HFFc6 (cell line): ENCODE measurements at places on chromosomes 16 and 17. TPM values are rescaled to one million over a fixed set of nuclear protein-coding genes. Genes with fewer than 3 reads are reported as not detected.

PRR35 gene
- total RNA-seq, result not detected in 3 replicates

DNA sequence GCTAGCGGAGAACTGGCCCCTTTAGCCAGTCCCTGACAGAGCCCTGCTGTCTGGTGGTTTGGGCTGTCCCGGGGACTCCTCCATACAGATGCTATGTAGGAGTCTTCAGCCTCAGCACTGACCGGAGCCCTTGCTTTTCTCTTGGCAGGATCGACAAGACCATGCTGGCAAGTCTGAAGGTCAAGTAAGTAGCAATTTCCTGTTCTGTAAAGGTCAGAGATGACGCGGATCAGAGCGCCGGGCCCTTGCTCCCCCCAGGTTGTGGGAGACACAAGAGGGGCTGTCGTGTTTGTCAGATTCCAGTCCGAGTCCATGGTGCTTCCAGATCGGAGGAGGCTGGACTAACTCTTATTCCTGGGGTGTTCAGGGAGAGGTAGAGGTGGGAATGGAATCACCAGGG, 4.1 kb downstream of the RAP1GAP2 start:
- no peak for DNase-seq

GRCh38 chr16:23969468-23970297, 133.9 kb downstream of the PRKCB start:
- DNase-seq, result no peak

- DNase-seq, result no peak
Observed at GRCh38 chr16:79757968-79758367, 157.4 kb upstream of the MAF start.

GRAPL gene
- total RNA-seq, result not detected in 3 replicates

DNA sequence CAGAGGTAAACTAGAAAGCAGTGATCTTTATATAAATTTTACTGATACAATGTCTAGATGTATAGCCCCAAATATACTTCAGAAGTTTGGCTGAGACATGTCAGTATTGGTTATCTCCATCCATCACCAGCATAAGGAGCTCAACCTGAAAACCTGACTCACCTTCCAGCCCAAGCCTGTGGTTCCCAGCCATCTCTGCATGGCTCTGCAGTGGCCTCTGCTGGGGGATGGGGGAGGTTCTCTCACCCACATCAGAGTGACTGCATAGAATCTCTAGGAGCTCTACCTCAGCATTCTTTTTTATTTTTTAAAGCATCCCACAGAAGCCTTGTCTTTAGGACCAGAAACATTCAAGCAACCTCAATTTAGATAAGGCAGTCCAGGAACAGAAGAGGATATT, 27.3 kb downstream of the USP7 start:
- DNase-seq, result peak; percentile 31

ALOX15B gene
- not detected in 3 replicates for total RNA-seq

DNA sequence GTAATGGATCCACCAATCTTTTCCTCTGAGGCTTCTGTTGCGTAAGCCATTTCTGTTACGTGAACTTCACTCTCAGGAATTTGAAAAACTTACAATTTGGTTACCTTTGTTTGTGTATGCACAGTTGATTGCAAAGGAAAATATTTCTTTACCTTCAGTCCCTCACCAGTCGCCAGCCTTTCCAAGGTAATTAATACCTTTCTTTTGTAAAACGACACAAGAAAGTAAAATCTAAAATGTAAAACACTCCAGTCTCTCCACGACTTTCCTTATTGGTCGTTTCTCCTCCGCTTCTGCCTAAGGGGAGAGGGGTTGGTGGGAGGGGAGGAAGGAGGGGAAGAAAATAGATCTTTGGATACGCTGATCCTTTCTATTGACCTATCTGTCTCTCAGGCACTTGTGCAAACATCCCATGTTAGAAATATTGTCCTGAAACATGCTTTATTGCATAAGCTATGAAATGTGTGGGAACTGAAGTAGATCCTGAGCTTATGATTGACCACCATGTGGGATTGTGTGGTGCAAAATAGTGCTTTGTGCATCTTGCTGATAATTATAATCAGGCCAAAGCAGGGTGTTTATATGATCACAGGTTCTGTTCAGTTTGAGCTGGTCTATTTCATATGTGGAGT, 32.4 kb upstream of the EFCAB13 start:
- DNase-seq, result no peak

ABCC3 gene
- 20.3 to 22.2 TPM (median 20.7 TPM) in 3 replicates for total RNA-seq

SDK2 gene
- not detected in 3 replicates for total RNA-seq

DNA sequence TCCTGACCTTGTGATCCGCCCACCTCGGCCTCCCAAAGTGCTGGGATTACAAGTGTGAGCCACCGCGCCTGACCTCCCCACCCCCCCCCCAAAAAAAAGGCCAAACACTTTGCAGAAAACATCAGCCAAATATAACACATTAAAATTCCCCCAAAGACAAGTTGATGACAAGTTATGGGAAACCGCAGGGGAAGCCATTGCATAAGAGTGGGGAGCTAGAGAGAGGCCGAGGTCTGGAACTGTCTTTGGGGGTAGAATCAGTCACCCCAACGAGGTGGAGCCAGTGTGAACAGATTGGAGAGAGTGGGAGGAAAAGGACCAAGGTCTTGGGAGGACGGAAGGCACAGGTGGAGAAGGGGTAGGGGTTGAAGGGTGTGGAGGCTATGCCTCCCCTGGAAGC, 2.8 kb downstream of the DRC3 start:
- no peak for DNase-seq

DNA sequence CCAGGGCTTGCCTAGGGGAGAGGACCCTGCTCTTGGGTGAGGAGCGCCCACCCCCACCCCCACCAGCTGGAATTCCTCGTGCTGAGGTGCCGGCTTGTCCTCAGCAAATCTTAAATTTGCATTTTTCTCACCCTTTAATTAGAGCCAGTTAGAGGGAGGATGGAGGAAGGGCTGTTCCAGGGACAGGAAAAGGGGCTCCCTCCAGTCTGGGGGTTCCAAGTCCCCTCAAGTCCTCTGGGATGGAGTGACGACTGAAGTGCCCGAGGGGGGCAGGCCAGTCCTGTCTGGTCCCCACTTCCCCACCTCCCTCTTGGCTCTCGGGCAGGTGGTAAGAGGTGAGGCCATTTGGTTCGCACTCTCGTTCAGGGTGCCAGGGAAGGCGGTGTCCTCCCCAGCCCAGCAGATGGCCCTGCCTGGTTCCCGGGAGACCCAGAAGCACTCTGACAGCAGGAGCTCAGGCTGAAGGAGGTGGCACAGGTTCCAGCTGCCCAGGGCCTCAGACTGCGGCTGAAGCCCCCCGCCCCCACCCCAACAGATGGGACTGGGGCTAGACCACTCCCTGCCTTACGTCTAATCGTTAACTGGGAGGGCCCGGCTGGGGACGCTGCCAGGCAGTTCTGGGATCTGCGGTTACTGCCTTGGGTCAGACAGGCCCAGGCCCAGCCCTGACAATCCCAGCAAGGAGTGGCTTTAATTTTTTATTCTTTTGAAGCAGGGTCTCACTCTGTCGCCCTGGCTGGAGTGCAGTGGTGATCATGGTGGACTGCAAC, 2.2 kb downstream of the RAB26 start:
- no peak for DNase-seq

SEBOX gene
- not detected in 3 replicates for total RNA-seq

DNA sequence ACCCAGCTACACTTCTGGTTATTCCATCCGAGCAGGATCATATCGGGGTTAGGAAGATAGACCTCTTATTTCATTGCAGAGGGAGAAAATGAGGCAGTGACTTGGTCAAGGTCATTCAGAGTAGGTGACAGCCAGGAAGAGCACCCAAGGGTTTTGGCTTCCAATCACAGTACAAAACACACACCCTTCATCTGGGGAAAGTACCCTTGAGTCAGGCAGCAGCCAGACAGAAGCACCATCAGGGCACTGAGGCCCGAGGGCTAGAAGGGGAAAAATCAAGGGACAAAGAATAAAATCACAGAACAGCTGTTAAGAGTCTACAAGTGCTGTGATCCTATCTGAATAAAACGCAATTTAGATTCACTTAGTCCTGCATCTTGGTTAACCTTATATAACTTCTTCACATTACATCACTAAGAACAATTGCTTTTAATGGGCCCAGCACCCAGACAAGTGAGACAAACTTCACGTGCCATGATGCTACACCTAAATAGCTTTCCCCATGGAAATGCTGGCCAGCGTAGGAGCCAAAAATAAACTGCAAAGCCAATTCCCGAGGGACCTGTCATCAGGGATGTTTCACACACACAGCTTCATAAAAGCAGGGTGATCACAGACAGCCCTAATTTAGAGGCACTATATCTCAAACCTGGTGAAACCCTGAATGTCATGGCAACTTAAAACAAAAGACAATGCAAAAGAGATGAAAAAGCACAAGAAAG, 4.9 kb downstream of the UBE2O start:
- DNase-seq, result peak; percentile 60

CD300LB gene
- total RNA-seq, result not detected in 3 replicates

DNA sequence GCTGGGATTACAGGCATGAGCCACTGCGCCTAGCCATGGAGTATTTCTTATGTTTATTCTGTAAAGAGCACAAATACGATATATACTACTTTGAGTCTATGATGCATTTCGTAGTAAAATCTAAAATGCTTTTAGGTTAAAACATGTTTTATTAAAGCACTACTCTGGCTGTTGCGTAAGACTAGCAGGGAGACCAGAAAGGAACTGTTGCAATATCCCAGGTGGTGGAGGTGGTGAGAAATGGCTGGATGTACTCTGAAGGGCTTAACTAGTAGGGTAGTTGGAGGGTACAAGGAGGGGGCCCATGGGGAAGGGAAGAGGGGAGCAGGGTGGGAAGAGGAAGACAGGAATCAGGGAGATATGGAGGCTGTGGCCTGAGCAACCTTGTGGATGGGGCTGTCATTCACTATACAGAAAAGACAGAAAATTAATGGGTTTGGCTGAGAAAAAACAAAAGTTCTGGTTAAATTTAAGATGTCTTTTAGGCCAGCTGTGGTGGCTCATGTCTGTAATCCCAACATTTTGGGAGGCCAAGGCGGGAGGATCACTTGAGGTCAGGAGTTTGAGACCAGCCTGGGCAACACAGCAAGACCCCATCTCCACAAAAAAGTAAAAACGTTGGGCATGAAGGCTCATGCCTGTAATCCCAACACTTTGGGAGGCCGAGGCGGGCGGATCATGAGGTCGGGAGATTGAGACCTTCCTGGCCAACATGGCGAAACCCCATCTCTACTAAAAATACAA, 35.8 kb downstream of the ST3GAL2 start:
- no peak for DNase-seq

DNA sequence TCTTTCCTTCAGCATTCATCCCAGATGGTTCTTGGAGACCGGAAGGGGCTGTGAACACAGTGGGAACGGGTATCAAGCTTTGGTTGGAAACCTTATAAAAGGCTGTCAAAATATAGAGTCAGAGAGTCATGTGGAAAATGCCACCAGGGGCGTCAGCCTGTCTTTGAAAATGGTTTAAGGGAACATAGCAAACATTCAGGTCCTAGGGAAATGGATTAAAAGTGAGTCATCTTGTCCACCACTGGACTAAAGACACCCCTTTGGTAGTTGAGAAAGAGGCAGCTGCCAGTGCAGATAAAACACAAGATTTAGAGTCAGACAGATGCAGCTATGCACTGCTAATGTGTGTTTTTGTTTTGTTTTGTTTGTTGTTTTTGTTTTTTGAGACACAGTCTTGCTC, 47.8 kb upstream of the BCO1 start:
- peak; percentile 56 for DNase-seq

CMTM1 gene
- 3.4 and 5.1 TPM in 2 replicates for total RNA-seq

- DNase-seq, result no peak
Observed at GRCh38 chr17:65609749-65610148, 48.3 kb upstream of the AXIN2 start.

PRSS36 gene
- 0.40 to 0.81 TPM (median 0.50 TPM) in 3 replicates for total RNA-seq

- DNase-seq, result no peak
Observed at GRCh38 chr16:16093628-16094332, 129.5 kb downstream of the ABCC6 start.

GRCh38 chr17:2595716-2596115, 2.3 kb downstream of the PAFAH1B1 start:
- DNase-seq, result no peak

- peak; percentile 43 for DNase-seq
Observed at GRCh38 chr17:17859909-17860765, 23.4 kb upstream of the SREBF1 start.

DNA sequence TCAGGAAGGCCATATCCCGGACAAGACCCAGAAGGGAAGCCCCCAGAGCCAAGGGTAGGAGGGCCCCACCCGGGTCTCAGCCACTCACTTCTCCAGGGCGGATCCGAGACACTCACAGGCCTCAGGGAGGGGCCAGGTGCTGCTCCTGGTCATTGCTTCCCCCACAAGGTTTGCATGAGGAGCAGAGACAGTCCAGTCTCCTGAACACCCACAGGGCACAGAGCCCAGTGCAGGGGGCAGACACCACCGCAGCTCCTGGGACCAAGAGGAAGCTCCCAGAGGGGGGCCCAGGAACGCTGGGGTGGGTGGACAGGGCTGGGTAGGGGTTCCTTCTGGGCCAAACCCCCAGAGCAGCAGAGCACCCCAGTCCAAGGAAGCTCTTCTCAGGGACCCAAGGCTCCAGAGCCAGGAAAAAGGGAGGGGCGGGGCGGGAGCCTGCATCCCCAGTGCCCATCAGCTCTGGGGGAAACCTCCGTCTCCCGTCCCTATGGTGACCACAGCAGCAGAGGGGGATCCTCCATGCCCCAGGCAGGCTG, 709 bp upstream of the MRPL28 start:
- no peak for DNase-seq

DNA sequence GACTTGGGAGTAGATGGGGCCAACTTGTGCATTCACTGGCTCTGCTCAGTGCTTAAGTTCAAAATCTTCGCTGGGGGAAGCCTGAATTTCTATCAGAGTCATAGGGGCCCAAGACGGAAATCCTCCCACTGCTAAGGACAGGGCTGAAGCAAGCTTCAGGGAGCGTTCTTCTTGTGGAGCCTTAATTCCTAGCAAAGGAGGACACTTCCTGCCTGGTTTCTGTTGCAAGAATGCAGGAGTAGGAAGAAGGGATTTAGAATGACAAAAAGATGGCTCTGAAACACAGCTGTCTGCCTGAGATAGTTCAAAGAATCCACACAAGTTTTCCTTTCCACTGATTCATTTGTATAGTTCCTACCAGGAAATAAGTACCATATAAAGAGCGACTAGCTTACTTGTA, 26.4 kb downstream of the PSME3IP1 start:
- no peak for DNase-seq

- DNase-seq, result no peak
Observed at GRCh38 chr16:68508013-68508412, 31.1 kb upstream of the ZFP90 start.

NGFR gene
- total RNA-seq, result 0.10 to 0.14 TPM (median 0.12 TPM) in 3 replicates

DNA sequence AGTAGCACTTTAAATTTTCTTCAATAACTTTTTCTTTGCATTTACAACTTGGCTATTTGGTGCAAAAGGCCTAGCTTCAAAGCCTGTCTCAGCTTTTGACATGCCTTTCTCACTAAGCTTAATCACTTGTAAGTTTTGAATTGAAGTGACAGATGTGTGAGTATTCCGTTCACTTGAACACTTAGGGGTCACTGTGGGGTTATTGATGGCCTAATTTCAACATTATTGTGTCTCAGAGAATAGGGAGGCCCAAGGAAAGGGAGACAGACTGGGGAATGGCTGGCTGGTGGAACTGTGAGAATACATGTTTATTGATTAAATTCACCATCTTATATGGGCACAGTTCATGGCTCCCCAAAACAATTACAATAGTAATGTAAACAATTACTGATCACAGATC, 84.1 kb downstream of the TAOK1 start:
- no peak for DNase-seq
